Activated CD4-positive, alpha-beta T cell treated with anti-CD3 and anti-CD28 coated beads, Interleukin-2, amount 50 U/mL, for 1 hour (primary cell): ENCODE measurements at places on chromosomes 7 and 10.

GRCh38 chr10:125719173-125720001, at the start of gene EDRF1:
TSS of gene EDRF1 (plus strand) at chr10:125719709. CDS start at chr10:125719808, 99 bp downstream.
- DNase-seq, result peak; percentile 99

- DNase-seq, result no peak
Measured at GRCh38 chr10:128727114-128727513, 600.9 kb upstream of the MKI67 start.

- no peak for DNase-seq
Measured at GRCh38 chr10:76309741-76310587, 878.5 kb downstream of the LRMDA start.

GRCh38 chr10:8310930-8311329, 256.4 kb downstream of the GATA3 start:
- DNase-seq, result no peak

DNA sequence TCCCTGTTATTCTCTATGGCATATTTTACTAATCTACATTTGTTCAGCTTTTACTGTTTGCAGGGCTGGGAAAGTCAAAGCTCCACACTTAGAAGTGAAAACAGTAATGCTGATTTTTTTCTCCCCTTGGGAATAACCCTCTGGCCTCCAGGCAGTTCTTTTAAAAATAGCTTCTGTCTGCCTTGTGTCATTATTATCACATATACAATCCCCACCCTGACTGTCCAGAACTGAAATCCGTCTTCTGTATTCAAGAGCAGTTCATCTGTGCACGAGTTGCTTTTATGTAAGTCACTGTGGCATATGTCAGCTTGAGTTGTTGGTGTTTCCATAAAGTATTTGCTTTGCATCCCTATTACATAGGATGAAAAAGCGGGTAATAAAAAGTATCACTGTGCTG, 1221.1 kb upstream of the CELF2 start:
- DNase-seq, result no peak

- DNase-seq, result no peak
Measured at GRCh38 chr10:20473023-20473760, 423.9 kb downstream of the NEBL start.

GRCh38 chr7:8391353-8392062, 41.9 kb upstream of the NXPH1 start:
- no peak for DNase-seq

GRCh38 chr7:36145686-36146085, 7.4 kb upstream of the EEPD1 start:
- DNase-seq, result no peak

GRCh38 chr7:100493476-100494264, 9.9 kb downstream of the NYAP1 start:
- DNase-seq, result peak; percentile 58

DNA sequence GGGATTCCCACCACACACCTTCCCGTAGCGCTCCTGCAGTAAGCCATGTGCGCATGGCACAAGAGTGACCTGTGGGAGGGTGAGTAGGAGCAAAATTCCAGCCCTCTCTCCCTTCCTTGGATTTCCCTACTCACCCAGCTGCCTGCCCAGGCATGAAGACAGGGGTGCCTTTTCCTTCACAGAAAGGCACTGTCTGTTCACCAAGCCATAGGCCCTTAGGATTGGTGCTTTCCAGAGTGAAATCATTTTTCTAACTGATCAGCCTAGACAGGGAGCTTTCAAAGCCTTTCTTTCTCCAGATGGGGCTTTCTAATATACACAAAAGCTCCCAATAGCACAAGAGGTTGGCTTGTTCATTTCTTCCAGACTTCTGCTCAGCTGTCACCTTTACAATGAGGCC, 79.7 kb downstream of the CTTNBP2 start:
- DNase-seq, result no peak

- no peak for DNase-seq
Measured at GRCh38 chr10:17366705-17367104, 87.7 kb downstream of the ST8SIA6 start.

- DNase-seq, result no peak
Measured at GRCh38 chr10:47060993-47061500, 149.8 kb downstream of the PTPN20 start.

GRCh38 chr7:44400033-44400511, 74.7 kb upstream of the CAMK2B start:
- no peak for DNase-seq

- DNase-seq, result no peak
Measured at GRCh38 chr7:134720091-134720935, 59.1 kb upstream of the CALD1 start.

DNA sequence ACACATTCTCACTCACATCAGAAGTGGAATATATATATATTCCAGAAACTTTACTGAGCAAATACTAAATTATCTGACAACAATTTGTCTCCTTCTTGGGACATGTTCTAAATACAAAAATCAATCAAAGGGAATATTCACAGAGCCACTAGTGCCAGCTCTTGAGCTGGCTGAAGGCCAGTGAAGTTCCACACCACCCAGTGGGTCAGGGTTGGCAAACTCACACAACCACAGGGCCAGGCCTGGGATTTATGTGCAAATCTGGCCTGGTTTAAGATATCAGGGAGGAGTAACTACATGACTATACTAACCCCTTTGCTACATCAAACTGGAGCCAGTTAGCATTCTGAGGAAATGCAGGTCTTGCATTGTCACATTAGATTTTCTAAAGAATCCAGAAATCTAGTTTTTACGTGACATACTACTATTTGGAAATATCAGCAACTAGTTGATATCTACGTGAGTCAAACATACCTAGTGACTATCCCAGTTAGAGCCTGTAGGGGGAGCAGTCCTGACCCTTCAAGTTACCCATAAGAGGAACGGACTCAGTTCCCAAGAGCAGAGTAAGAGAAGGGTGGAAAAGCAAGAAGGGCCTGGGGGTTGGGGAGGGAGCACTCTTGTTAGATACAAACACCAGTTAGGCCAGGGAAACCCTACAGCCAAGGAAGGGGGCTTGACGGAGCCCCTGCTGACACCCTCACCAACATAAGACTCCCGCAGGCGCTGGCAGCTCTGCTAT, 600.4 kb downstream of the KCNMA1 start:
- no peak for DNase-seq

- DNase-seq, result no peak
Measured at GRCh38 chr7:67678419-67678818, 681.8 kb downstream of the TYW1 start.

DNA sequence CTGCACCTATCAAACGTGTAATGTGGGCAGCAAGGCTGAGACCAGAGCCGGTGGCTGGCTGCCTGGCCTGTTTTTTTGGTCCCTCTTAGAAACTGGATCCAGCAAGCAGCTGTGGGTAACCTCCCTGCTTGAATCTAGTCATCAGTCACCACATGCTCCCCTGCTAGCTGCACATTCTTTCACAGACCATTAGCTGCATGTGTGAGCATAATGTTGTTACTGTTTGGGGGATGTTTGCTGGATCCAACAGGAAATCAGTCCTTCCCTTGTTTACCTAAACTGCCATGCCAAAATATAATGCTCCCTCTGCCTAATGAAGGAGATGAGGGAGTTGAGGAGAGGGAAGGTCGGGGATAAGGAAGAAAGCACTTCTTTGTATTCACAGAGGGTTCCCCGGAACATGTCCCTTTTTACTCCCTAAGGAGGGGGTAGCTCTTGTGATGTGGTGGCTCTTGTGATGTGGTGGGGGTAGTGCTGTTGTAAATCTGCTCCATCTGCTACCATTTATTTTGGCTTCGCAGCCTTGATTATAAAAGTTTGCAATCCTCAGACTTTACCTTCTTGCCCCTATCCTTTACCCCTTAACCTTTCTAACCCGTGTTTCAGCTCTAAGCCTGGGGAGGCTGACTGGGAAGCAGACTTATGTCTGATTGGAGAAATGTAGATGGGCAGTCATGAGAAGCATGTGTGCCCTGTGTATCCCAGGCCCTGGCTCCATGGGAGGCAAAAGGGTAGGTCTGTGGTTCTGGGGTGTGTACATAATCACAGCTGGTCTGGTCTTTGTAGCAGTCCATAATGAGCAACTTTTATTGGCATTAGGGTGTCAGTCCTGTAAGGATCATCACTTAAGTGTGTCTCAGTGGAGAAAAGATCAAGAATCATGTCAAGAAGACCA, 20.8 kb downstream of the LOXL4 start:
- no peak for DNase-seq

DNA sequence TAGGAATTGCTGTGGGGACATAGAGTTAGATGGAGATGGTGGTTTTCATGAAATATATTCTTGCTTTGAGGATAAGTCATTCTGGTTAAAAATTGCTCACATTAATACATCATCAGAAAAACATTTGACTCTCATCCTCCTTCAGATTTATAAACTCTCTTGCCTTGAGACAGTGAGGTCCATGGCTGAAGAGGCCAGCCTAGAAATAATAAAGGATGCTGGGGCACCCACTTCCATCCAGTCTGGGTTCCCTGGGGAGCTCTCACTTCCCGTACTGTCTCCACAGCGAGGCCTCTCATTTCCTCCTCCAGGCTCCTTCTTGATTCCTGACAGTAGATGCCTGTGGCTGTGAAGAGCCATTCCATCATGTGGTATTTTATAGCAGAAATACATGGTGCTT, 73.3 kb upstream of the PRKG1 start:
- DNase-seq, result no peak

GRCh38 chr7:16098585-16099179, 322.7 kb downstream of the CRPPA start:
- no peak for DNase-seq

- peak; percentile 50 for DNase-seq
Measured at GRCh38 chr7:130242198-130243014, 24.3 kb upstream of the CPA2 start.

- peak; percentile 92 for DNase-seq
Measured at GRCh38 chr10:100481462-100482081, 18.8 kb downstream of the WNT8B start.

DNA sequence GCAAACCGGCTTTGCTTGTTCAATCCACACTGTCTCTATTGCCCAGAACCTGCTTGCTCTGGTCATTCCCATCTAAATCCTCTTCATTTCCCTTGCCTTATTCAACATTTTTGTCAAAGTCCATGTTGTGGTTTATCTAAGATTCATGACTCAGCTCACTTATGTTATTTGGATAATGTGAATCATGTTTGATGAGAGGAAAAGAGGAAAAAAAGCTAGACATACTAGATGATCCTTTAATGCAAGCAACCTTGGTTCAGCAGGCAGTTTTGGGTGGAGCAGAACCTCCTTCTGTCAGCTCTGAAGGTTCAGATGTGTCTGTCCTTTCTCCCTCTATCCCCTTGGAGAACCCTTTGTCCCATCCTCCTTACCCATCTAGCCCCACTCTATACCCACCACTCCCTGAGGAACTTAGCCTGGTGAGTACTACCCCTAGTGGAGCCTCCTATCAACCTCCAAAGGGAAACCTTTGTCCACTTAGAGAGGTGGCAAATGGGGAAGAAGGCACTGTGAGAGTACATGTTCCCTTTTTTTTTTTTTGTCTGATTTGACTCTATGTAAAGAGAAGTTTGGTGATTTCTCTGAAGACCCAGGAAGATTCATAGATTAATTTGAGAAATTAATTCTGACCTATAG, 2.1 kb upstream of the SAMD9L start:
- DNase-seq, result no peak

DNA sequence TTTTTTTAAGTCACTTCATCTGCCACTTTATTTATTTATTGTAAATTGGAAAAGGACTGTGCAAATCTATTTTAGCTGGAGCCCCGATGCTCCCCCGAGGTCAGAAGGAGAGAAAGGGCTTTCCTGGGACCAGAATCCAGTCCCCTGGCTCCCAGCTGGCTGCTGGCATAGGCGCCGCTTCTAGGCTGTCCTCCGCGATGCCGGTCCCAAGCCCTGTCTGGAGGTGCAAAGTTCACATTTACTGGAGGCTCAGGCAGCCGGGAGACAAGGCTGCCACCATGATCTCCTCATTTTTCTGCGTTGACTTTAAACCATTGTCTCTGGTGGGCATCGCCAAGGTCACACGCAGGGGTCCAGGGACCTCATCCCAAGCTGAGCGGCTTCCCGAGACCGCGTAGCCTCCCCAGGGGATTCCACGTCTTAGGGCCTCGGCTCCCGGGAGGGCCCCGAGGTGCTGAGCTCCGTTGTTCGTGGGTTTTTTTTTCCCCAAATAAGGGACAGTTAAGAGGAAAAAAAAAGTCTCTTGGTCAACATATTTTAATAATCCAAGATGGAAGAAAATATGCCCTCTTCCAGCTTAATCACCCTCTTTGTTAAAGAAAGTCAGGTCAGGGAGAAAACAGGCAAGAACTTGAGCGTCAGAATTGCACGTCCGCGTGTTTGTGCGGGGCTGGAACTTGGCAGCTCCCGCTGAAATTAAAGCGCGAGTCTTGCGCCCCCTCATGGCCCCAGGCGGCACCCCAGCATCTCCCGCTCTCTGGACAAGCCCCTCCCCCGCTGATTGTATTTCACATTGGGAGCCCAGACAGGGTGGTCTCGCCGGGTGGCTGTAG, 11.9 kb downstream of the RGR start:
- peak; percentile 29 for DNase-seq

GRCh38 chr10:91299999-91300575, 79.6 kb downstream of the PCGF5 start:
- DNase-seq, result no peak

DNA sequence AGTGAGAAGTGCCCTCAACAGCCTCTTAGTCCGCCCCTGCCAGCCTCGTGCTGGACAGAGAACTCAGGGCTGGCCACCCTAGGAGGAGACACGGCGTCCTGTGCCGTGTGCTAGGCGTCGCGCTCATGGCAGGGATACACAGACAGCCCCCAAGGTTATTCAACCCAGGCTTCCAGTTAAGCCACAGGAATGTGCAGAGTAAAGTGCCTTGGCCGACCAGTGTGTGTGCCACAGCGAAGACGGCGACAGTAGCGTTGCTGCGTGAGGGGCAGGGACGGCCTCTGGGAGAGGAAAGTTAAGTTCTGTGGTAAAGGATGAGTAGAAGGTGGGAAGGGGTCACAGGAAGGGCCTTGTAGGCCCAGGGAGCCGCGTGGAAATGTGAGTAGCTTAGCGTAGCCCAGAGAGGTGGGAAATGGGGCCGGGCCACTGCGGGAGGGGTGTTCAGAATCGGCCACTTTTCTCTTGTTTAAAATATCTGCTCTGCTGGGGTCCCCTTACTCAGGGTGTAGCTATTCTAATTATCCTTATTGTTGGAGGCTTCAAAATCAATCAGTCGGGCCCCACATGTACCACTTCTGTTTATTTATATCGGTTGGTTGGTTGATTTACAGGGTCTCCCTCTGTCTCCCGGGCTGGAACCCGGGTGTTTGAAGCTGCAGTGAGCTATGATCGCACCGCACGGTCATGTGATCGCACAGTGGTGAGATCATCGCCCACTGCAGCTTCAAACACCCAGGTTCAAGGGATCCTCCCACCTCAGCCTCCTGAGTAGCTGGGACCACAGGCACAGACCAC, 24.5 kb downstream of the TMEM120A start:
- no peak for DNase-seq

DNA sequence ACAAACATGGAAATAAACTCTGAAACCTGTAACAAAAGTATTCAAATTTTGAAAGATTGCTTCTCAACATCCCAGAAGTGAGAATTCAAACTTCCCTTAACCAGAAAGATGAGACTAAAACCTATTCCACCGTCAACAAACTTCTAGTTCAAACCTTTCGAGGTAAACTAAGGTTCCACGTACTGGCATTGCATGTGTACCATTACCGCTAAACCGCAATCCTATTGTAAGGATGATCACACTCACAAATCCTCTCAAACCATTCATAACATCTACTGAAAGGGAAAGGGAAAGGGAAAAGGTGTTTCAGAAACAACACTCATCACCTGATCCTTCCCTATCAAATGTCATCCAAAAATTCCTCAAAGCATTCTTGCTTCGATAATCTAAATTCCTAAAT, 3.1 kb downstream of the SMURF1 start:
- DNase-seq, result no peak
